IPS DF 6.9 (cell line): ENCODE measurements at places on chromosomes 13 and 19.
A peak's percentile ranks its signal among the peaks of the same experiment; 100 is the strongest.

DNA sequence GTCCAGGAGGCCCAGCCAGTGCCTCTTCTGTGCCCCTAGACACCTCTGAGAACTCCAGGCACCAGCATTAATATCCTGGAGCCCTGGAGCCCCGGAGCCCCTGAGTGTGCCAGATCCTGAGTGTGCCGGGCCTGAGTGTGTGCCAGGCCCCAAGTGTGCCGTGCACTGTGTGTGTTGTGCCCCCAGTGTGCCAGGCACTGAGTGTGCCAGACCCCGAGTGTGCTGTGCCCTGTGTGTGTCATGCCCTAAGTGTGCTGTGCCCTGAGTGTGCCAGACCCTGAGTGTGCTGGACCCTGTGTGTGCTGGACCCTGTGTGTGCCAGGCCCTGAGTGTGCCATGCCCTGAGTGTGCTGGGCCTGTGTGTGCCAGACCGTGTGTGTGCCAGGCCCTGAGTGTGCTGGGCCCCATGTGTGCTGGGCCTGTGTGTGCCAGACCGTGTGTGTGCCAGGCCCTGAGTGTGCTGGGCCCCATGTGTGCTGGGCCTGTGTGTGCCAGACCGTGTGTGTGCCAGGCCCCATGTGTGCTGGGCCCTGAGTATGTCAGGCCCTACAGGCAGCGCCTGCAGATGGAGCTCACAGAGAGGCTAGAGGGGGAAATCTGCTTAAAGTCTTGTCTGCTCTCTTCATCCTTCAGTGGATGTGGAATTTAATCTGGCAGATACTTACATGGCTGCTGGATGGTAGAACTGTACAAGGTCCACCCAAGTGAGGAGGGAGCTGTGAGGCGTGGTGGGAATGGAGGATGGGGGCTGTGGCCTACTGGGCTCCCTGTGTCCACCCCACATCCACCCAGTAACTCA lies 53.9 kb downstream of the C13orf46 start:
- no peak for DNase-seq

GRCh38 chr19:46284635-46285034 lies 12.2 kb upstream of the HIF3A start:
- no peak for DNase-seq

GRCh38 chr13:51562011-51562671 lies 22.1 kb upstream of the WDFY2 start:
- no peak for DNase-seq

DNA sequence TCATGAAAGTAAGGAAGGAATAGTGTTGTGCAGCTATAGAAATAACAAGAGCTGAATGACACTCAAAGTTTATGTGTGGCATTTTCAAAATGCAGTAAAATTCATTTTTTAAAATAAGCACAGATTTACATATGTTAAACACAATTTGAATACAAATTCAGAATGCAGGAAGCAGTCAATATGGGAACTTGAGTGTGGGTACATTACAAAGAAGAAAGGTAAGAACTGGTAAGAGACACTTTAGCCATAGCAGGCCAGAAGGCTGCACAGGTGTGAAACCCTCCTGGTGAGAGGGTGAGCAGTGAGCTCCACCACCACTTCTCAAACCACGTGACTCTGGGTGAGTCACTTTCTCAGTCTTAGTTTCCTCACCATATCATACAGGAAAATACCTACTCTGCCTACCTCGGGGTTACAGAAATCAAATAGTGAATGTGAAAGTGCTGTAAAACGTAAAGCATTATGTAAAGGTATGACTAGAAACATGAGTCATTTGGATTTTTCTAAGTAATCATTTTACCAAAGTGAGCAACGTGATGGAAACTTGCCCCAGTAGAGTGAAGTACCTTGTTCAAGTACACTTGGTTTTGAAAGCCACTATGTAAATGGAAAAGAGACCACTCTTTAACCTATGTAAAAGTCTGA lies 40.5 kb downstream of the USP12 start:
- peak; percentile 9 for DNase-seq

DNA sequence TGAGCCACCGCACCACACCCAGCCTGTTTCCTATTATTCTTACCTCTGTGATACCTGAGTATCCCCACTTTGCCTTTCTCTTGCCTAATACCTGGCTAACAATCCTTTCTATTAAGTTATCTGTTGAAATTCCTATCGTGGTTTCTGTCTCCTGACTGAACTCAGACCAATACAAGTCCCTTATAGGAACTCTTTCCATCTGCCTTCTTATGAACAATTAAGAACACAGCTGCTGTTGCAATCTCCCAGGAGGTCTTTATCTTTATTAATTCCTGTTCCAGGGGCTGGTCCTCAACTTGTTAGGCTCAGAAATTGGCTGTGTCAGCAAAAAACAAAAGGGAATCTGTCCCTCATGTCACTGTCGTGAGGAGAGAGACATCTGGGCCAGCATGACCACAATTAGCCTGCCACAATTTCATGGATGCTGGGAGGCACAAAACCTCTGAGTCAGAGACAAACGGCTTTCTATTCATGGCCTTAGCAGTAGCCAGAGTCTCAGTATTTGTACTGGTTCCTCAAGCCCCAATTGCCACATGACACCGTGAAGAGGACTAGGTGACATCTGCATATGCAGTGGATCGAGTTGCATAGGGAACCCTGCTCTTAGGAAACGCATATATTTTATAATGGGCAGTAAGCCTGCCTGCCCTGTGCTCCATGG lies 58.2 kb downstream of the NUFIP1 start:
- no peak for DNase-seq

DNA sequence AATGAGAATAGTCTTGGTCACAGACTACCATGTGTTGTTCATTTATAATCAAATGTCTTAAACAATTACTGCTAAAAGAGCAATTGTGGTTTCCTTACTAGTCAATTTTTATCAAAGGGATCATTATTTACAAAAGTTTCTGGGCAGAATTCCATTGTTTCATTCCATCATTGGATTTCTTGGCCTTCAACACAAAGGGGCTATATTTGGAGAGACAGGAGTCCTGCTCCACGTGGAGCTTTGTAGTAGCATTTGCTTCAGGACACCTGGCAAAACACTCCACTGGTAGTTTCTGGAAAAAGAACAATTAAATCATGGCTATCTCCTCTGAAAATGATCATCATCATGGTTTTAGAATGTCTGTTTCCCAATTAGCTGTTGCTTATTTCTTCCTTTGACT lies 22.3 kb upstream of the STARD13 start:
- no peak for DNase-seq

DNA sequence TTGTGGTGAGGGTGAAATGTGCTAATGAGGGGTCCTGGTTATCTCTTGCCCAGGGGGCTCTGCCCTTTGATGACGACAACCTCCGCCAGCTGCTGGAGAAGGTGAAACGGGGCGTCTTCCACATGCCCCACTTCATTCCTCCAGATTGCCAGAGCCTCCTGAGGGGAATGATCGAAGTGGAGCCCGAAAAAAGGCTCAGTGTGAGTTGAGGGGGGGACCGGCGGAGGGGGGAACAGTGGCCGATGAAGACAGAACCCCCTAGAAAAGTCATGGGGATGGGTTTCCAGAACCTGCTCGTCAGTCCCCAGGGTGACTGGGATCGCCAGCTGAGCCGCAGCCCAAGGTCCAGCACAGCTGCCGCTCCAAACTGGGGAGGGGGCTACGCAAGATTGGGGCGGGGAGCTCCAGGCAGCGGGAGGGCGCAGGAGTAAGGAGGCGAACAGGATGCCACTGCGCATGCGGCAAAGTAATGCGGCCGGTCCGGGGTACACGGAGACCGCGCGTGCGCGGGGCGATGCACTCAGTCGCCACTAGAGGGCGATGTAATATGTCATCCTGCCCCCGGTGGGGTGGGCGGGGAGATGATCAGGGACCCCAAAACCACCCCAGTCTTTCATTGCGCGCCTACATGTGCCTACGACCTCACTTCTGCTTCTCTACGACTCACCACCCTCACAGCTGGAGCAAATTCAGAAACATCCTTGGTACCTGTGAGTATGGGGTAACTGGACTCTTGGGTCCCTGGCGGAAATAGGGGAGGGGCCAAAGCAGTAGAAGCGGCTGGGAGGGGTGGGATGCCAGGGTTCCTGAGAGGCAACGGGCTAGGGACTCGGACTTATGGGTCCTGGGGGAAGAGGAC lies 17.9 kb downstream of the BRSK1 start:
- no peak for DNase-seq

GRCh38 chr13:59413126-59413525 lies 750.6 kb downstream of the DIAPH3 start:
- no peak for DNase-seq

GRCh38 chr13:47025791-47026447 lies 129.1 kb upstream of the HTR2A start:
- no peak for DNase-seq

GRCh38 chr13:41546372-41547190 lies 89.2 kb downstream of the RGCC start:
- no peak for DNase-seq

DNA sequence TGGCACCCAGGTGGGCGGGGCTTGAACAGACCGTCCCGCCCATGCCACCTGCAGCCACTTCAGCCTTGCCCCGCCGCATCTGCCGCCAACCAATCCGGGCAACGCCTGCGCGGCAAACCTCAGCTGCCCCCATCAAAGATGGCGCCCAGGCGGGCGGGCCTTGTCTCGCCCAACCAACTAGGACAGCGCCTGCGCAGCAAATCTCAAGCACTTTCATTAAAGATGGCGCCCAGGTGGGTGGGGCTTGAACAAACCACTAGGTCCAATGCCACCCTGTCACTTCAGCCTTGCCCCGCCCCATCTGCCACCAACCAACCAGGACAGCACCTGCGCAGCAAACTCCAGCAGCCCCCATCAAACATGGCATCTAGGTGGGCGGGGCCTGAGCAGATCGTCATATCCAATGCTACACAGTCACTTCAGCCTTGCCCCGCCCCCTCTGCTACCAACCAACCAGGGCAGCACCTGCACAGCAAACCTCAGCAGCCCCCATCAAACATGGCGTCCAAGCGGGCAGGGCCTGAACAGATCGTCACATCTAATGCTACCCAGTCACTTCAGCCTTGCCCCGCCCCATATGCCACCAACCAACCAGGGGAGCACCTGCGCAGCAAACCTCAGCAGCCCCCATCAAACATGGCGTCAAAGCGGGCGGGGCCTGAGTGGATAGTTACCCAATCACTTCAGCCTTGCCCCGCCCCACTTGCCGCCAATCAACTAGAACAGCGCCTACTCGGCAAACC lies 1.4 kb downstream of the PEG3 start:
- no peak for DNase-seq

DNA sequence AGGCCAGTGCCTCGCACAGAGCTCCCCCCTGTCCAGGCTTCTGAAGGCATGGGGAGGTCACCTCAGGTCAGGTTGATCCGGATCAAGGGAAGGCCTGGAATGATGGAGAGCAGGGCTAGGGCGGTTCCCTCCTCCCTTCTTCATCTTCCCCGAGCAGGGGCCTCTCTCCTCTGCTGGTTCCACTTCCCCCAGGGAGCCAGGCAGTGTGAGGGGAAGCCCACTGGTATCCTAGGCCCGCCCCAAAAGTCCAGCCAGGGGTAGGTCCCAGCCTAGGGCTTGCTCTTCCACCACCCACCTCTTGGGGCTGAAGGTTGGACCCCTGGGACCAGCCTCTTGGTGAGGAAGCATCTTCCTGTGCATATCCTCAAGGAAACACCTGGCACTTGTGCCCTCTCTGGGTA lies 16.4 kb upstream of the PRR19 start:
- no peak for DNase-seq

DNA sequence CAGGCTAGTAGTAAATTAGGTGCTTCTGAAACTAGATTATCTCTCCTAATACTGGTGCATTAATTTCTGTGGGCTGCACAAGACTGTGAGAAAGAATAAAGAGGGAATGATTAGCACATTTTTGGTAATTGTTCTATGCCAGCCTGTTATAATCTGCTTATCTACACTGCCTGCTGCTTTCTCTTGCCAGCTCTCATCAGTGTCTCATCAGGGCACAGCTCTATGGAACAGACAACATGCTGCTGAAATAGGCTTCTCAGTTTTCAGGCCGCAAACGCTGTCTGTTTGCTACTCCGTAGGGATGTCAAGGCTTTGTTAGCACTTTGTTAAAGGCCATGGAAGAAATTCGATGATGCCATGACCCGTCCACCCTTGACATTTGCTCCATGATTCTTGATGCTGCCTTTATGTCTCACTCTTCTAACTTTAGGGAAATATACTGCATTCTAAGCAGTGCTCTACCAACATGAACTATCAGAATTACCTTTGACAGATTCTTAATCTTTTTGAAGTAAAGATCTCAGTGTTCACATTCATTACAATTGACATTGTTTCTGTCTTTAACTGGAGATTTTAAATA lies 84.0 kb upstream of the PRR20A start:
- no peak for DNase-seq

- no peak for DNase-seq
Measured at GRCh38 chr13:20332361-20333096, 100.4 kb upstream of the GJB6 start.

DNA sequence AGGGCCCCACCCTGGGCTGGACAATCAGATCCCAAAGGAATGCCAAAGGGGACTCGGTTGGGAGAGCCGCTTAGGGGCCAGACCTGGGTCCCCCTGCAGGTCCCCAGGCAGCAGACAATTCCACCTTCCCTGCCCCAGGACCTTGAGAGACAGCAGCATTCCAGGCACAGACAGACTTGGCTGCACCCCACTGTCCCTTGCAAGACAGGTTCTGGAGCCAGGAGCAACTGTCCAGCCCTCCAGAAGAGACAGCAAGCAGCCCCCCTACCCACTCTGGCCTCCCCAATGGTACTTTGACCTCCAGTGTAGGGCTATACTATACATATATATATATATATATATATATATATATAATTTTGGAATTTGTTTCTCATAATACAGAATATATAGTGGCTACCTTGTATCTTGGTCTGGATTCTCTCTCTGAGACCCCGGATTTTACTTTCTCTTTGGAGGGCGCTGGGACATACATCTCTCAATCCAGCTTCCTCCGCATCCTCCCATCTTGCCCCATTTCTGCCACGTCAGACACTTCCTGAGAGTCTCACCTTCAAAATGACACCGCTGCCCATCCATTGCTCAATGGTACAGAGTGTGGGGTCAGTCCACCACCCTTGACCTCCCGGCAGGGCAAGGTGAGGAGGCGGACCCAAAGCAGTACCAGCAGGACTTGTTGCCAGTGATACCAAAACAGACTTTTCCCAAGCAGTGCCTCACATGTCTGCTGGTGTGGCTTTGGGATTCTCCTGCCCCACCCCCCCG lies 12.7 kb downstream of the SMIM24 start:
- no peak for DNase-seq

DNA sequence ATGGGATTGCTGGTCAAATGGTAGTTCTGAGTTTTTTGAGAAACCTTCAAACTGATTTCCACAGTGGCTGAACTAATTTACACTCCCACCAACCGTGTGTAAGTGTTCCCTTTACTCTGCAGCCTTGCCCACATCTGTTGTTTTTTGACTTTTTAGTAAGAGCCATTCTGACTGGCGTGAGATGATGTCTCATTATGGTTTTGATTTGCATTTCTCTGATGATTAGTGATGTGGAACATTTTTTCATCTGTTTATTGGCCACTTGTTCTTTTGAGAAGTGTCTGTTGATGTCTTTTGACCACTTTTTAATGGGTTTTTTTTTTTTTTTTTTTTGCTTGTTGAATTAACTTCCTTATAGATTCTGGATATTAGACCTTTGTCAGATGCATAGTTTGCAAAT lies 4.3 kb downstream of the CAB39L start:
- DNase-seq, result no peak

- no peak for DNase-seq
Measured at GRCh38 chr13:77523834-77524728, 11.4 kb upstream of the SCEL start.

GRCh38 chr13:25375727-25376358 lies 4.1 kb downstream of the ATP8A2 start:
- no peak for DNase-seq

GRCh38 chr19:1935484-1936208 lies 5.3 kb upstream of the CSNK1G2 start:
- no peak for DNase-seq
